ENCODE measurements at places on chromosomes 4 and X.

- DNase-seq: no peak
These were observed 208.5 kb downstream of the PPP4R3C start for GRCh38 chrX:27254656-27255055.

DNA sequence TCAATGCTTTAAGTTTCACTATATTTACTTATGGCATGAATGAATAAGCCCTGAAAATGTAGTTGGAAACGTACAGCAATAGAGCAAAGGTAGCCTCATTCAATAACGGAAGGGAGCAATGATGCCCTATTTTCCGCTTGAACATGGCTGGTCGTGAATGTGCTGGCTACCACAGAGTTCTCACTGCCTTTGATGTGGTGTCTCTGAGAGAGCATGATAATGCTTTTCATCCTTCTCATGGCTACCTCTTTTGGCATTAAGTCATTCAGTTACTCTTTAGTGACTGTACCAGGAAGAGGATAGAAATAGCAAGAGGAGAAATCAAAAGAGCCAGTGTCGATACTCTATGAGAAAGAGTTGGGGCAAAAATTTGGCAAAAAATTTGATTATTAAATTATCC lies 308.0 kb downstream of the PPP3CA start:
- DNase-seq: no peak

GRCh38 chr4:26826721-26827120 lies 33.9 kb upstream of the STIM2 start:
- peak; percentile 81 for DNase-seq

GRCh38 chrX:43958529-43958928 lies 14.7 kb downstream of the NDP start:
- peak; percentile 87 for DNase-seq

- no peak for DNase-seq
These were observed 2.5 kb downstream of the FGFR3 start for GRCh38 chr4:1795299-1796195.

DNA sequence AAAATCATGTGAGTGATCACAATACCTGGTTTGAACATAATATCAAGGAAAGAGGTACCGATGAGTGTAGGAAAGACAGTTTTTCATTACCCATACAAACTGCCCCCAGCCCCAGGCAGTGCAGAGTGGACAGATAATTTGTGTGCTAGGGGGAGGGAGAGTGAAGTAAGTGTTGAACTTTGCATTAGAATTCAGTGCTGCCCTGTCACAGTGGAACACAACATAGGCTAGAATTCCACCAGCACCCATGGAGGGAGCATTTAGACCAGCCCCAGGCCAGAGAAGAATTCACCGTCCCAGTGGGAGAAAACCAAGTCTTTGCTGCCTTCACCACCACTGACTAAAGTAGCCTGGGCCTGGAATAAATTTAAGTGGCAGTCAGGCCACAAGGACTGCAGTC lies 107.3 kb downstream of the SCLT1 start:
- DNase-seq: no peak
